ENCODE measurements at places on chromosomes 5 and 9.

- DNase-seq, result no peak
Observed at GRCh38 chr5:12985142-12985541, 959.3 kb downstream of the DNAH5 start.

DNA sequence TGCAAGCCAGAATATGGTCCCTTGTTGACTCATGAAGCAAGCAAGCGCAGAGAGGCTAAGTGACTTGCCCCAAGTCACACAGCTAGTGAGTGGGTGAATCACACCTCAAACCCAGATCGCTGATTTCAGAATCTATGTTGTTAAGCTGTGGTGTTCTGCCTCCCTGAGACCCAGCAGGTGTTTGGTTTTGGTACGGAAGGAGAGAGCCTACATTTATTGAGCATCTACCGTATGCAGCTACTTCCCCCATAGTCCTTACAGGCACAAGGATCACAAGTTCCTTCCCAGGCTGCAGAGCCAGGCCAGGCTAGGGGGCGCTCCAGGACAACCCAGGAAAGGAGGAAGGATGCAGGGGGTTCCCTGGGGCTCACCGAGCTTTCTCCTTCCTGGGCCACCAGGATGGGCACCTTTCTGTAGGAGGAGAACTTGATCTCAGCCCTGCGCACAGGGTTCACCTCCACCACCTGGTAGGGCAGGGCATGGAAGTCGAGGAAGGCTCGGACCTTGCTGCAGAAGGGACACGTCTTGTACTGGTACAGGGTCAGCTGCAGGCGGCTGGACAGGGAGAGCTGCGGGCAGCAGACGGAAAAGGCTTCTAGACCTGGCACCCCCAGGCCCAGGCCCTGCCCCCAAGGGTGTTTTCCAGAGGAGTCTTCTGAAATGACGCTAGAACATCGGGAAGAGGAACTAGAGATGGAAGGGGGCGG is 2.5 kb downstream of the PTGES2 start:
- no peak for DNase-seq

GRCh38 chr5:174223355-174223754 is 177.8 kb downstream of the NSG2 start:
- no peak for DNase-seq

DNA sequence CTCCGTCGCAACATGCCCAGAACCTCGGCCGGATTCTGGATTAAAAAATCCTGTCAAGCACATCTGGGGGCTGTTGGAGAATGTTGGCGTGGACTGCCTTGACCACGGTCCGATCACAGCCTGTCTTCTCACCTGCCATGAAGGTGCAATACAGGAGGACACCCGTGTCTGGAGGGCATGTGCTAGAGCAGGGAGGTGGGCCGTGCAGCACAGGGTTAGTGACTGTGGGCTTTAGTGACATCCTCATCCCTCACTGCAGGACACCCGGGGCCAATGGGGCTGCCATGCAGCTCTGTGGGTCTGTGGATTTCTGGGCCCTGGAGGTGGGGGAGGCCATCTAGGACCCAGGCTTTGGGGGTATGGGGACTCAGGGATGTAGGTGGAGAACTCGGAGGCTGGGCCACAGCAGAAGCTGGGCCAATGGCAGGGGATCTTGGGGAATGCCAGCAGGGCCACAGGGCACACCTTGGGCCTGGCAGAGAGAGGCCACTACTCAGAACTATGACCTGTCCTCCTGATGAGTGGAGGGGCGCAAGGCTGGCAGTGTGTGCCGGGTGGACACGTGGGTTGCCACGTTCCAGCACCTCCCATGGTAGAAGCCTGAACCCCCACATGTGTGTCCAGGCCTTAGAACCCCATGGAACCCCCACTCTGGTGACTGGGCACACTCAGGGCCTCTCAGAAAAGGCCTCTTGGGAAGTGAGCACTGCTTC is 23.3 kb downstream of the ZDHHC11B start:
- no peak for DNase-seq

GRCh38 chr9:129500161-129500862 is 120.6 kb downstream of the C9orf50 start:
- no peak for DNase-seq

DNA sequence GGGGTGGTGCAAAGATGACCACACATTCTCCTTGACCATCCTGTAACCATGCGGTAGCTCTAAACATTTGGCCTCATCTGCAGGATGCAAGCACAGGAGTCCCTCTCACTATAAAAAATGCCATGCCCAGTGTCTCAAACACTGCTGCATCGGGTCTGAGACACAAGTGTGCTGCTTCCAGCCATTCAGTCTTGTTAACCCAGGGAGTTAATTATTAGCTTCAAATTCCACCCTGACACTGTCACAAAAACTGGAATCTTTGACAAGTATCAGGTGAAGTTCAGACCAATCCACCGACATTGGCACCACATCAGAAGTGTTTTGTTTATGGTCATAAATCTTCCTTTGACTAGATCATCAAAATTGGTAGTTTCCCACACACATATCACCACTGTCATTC is 119.1 kb upstream of the RASEF start:
- DNase-seq, result no peak

DNA sequence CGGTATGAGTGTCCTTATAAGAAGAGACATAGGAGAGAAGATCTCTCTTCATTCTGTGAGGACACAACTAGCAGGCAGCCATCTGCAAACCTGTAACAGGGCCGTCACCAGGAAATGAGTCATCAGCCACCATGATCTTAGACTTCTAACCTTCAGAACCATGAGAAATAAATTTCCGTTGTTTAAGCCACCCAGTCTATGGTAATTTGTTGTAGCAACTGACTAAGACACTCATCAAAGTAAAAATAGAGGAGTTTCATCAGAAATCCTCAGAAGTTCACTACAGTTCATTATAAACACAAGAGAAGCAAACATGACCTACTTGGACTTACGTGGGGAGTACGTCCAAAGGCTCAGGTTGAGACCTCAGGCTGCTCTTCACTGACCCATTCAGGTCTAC is 357.7 kb downstream of the SEMA5A start:
- no peak for DNase-seq

DNA sequence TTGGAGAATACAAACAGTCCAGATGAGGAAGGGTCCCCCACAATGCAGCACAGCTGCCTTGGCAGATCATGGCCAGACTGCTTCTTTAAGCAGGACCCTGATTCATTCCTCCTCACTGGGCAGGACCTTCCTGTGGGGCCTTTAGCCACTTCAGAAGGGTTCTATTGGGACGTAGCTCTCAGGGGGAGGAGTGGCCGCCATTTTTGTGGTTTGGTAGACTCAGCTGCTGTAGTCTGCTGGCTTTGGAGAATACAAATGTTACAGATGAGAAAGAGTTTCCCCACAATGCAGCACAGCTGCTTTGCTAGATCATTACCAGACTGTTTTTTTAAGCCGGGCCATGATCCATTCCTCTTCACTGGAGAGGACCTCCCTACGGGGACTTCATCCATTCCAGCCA is 57.4 kb downstream of the TMEM38B start:
- DNase-seq, result no peak

DNA sequence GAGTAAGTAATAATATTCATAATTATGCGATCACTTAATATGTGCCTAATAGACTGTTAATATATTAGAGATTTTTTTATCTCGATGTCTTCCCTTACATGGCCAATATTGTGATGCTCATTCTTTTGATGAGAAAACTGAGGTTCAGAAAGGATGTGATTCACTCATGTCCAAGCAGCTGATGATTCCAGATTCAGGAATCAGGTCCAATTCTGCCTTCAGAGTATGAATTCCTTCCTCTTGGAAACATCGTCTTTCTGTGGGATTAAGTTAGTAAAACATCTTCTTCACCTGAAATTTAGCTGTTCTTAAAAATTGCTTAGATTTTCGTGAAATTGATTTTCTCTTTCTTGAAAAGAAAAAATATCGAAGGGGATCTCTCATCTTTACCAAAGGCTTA is 242.5 kb upstream of the RFX3 start:
- DNase-seq, result no peak

DNA sequence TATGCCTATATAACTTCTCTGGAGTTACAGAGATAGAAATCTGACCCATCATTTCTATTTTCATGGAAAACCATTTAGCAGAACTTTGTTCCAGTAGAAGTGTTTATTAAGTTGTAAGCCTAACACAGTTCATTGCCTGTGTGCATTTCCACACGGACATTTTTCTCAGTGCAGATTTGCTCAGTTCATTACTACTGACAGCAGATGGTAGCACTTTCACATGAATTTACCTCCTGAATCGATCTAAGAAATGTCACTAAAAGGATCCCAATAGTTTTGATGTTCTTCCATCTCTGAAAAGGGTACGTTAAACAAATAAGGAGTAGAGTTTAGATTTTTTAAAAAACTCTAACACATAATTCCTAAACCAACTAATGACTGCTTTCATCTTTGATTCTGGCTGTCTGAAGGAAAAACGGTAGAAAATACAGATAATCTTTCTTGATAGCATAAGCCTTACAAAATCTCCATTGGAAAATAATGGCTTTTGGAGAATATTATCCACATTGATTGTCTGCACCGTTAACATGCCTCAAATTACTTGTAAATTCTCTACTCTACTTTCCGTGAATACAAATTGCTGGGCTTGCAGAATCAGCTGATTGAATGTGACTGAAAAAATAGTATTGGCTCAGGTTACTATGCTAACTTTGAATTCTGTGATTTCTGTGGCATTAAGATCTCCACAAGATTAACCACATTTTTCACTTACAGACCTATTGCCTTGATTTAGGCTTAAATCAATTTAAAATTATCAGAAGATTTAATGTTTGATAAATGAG is 33.1 kb downstream of the RPS23 start:
- DNase-seq, result no peak

DNA sequence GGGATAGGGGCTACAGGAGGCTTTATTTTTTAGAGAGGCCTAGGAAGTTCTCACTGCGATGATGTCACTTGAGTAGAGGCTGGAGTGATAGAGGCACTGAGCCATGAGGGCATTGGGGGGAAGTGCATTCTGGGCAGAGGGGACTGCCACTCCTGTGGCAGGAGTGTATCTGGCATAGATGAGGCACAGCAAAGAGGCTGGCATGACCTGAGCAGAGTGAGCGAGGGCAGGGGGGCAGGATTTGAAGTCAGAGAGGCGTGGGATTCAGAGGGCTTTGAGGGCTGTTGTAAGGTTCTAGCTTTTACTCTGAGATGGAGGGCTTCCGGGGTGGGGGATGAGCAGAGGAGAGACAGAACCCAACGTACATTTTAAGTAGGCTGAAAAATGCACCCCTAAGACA is 91.9 kb upstream of the SH3PXD2B start:
- no peak for DNase-seq
